ENCODE measurements at places on chromosomes 6 and 20.

DNA sequence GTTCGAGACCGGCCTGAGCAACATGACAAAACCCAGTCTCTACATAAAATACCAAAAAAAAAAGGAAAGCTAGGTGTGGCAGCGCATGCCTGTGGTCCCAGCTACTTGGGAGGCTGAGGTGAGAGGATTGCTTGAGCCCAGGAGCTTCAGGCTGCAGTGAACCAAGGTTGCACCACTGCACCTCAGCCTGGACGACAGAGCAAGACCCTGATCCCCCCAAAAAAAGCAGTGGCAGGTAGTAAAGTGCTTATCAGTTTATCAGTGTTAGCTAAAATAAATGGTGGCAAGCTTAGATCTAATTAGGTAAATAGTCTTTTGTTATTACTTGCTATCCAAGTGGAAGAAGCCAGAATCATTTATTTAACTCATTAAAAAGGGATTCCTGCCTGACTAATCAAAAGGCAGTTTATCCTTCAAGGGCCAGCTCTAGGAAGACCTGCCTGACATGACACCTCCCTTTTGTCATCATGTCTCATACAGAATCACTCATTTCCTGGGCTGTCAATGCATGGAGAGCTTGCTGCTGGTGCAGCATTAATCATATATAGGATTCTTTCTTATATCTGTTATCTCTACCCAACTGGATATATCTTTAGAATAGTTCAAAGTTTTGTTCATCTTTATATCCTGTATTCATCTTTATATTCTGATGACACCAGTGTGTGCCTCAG, 9.6 kb downstream of the DSTN start:
- DNase-seq, result no peak

DNA sequence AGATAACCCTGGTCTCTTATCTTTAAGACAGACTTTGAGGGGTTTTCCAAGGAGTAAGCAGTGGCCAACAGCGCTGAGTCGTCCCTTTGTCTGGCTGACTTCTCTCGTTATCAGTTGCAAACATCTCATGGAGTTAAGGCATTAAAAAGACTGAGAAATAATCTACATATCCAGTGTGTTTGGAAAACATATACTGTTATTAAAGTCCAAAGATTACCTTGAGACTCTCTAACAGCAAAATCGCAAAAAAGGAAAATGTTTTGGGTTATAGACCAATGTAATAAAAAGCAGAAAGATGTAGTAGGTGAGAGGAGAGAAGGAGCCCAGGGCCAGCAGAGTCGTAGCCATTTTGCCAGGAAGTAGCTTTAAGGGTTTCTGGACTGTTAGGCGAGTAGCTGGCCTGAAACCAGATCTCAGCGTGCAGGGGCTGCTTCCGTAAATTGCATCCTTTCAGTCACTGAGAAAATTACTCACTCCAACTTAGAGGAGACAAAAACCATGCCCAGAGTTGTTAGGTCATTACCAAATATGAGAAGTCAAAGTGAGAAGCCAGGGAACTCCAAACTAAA, 24.6 kb downstream of the MYLK4 start:
- no peak for DNase-seq

DNA sequence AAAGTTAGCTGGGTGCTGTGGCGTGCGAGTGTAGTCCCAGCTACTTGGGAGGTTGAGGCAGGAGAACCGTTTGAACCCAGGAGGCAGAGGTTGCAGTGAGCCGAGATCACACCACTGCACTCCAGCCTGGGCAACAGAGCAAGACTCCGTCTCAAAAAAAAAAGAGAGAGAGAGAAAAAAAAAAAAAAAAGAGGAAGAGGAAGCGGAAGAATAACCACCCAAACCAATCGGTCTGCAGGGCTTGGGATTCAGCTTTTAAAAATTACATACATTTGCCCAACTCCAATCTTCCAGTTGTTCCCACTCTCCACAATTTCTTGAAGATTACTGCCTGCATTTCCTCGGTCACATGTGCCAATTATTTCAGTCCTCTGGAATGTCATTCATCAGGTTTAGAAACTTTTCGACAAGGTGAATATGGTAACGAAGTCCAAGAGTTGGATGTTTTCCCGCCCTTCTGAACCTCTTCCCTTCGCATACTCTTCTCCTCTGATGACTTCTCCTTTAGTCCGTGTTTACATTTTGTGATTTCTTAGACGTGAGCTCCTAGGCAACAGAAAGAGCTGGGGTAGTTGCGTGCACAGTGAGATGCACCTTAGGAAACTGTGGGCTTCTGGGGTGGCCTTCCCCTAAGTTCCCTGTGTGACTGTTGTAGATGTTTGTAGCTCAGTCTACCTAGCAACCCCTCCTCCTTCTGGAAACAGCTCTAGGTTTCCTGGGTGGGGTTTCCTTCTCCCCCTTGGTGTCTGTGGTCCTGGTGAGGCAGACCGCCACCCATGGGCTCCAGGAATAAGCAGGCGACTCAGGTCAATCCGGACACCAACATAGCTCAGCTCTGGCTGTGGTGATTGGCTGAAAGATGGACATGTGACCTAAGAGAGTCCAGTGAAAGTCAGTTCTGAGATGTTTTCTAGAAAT, 63.0 kb upstream of the NCOA3 start:
- DNase-seq, result no peak

GRCh38 chr20:48921883-48922820, 641 bp downstream of the ARFGEF2 start:
- no peak for DNase-seq

DNA sequence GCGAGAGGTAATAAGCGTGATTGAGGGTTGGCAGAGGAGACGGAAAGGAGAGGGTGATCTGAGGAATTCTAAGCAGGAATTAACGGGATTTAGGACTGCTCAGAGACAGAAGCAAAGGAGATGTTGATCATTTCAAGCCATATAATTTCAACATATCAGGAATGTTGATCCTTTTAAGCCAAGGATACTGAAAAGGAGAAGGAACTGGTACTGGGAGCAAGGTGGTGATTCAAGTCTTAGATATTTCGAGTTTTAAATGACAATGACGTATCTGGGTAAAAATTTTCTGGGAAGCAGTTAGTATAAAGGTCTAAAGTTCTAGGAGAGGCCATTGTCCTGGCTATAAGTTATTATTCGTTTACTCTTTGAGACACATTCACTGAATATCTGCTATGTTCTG, 91.3 kb upstream of the OGFRL1 start:
- no peak for DNase-seq

DNA sequence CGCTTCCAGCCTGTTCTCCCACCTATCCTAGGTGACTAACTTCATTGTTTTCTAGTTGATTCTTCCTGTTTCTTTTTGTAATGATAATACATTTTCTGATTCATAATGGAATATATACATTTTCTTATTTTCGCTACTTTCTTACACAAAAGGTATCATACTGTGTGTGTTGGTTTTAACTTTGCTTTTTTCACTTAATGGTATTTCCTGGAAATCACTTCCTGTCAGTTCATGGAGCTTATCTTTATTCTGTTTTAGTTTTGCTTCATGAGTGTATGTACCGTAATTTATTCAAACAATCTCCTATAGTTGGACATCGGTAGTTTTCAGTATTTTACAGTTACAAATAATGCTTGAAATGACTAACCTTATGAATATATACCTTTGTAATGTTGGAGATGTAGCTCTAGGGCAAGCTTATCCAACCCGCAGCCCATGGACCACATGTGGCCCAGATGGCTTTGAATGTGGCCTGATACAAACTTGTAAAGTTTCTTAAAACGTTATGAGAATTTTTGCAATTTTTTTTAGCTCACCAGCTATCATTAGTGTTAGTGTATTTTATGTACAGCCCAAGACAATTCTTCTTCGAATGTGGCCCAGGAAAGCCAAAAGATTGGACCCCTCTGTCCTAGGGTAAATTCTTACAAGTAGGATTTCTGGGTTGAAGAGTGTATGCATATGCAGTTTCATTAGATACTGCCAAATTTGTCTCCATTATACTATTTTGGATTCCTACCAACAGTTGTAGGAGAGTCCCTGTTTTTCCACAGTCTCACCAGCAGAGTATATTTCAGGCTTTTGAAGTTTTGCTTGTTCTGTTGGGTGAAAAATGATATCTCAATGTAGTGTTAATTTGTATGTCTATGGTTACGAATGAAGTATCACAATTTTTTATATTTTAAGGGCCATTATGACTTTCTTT, 16.7 kb downstream of the TRMT11 start:
- no peak for DNase-seq

GRCh38 chr6:70763754-70764510, 96.2 kb downstream of the SMAP1 start:
- no peak for DNase-seq

DNA sequence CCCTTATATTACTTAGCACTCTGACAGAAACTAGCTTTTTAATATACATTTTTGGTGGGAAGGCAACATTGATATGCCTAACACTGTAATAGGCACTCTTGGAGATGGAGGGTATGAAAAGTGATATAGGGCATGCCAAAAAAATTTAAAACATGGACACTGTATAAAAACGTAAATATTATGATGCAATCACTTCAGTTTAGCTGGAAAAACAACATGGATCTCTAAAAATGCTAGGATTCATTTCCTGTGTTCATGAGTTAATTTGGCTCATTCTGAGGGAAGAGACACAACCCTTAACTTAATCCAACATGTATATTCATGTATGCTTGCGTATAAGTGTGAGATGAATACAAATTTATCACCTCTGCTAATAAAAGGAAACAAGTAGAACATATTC, 157.3 kb upstream of the TFAP2D start:
- no peak for DNase-seq

DNA sequence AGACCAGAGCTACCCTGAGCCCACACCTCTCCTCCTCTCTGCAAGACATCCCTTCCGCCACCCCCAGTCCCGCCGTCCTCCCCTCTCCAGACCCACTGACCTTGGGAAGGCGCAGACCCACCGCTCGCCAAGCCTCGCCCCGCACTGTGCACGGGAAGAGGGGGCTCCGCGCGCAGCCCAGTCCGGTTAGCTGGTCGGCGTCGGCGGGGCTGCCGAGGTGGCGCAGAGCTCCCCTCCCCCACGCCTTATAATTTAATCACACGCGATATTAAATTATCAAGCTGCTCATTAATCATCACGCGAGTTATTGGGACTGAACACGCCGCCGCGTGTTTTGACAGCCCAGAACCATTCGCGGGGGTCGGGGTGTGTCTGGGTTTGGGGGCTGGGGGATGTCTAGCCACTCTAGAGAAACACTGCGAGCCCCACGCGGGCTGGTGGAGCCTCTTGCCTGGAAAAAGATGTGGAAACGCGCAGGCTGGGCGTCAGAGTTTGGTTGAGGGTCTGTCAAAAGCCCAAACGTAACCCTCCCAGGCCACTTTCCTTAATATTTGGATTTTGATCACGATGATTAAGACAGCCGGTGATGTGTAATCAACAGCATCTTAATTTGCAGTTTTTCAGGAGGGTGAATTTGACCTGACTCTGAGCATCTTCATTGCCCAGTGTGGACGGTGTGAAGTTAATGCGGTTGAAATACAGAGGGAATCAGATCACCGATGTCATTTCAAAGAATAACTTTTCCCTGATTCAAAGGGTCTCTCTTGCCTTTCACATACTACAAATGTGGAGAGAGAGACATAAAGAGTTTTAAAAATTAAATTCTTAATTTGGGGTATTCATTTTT, at the start of gene LINC00237:
TSS of gene LINC00237 (minus strand) at position 188 of the 847 bp plus-strand sequence.
- DNase-seq, result no peak
